GM23248 (cell line): ENCODE measurements at places on chromosomes 7 and 10.

DNA sequence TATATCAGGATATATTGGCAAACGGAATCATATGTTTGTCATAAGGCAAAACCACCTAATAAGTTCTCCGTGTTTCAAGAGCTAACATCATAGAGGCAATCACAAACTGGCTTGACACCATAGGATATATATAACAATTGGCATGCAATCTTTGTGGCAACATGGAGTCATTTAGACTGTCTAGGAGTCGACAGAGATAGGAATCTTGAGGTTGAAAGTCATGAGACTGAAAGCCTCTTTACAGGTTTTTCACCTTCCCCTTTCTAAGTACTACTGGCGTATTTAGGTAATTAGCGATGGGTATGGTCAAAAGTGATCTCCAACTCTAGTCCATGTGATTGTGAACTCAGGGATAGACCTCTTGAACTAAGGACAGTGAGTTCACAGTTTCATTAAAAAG lies 63.7 kb downstream of the THSD7A start:
- no peak overlapping the region for H3K4me3 ChIP-seq
- no peaks in the 10 kb centered on the region for H3K27me3 ChIP-seq
- H3K4me1 ChIP-seq: no peaks in the 10 kb centered on the region
- no peak overlapping the region for H3K27ac ChIP-seq
- H3K36me3 ChIP-seq: no peaks in the 10 kb centered on the region
- DNase-seq: no peak

- no peak for DNase-seq
- no peaks in the 10 kb centered on the region for H3K36me3 ChIP-seq
- peaks cover 7% of the 10 kb centered on the region; the same call in 1 of the 2 replicates for H3K4me1 ChIP-seq
Observed at GRCh38 chr10:52759154-52759553, 13.4 kb downstream of the MBL2 start.

DNA sequence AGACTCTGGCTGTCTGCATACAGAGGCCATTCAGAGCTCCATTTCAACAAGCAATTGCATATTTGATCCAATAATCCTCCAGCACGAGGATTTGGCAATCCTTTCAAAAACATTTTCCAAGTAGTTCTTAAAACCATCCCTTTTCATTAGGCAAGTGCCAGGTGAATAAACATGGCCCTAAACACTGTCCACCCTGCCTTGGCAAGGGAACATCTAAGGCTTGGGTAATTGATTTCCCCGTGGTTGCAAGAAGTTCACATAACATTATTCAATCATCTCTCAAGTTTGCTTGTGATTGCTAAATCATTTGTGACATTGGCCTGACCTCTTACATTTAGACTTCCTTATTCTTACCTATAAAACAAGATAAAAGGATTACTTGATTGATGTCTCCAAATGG lies 175.2 kb downstream of the CTTNBP2 start:
- H3K36me3 ChIP-seq: no peaks in the 10 kb centered on the region
- H3K27ac ChIP-seq: no peak overlapping the region
- no peaks in the 10 kb centered on the region for H3K27me3 ChIP-seq
- H3K4me3 ChIP-seq: no peak overlapping the region
- DNase-seq: no peak
- H3K4me1 ChIP-seq: no peaks in the 10 kb centered on the region

DNA sequence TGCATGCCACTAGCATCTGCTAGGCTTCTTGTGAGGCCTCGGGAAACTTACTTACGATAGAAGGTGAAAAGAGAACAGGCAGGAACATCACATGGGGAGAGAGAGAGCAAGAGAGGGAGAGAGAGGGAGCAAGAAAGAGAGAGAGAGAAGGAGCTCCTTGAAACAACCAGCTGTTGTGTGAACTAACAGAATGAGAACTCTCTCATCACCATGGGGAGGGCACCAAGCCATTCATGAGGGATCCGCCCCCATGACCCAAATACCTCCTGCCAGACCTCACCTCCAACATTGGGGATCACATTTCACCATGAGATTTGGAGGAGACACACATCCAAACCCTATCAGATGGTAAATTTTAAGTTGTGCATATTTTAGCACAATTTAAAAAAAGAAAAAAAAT lies 1217.2 kb downstream of the TYW1 start:
- H3K36me3 ChIP-seq: no peaks in the 10 kb centered on the region
- no peak overlapping the region for H3K4me3 ChIP-seq
- no peaks in the 10 kb centered on the region for H3K4me1 ChIP-seq

GRCh38 chr10:49419005-49419404 lies 23.1 kb upstream of the DRGX start:
- no peak for DNase-seq
- no peak overlapping the region for H3K27ac ChIP-seq
- H3K27me3 ChIP-seq: peaks cover 30% of the 10 kb centered on the region
- H3K36me3 ChIP-seq: no peaks in the 10 kb centered on the region

- DNase-seq: peak; percentile 4
- no peaks in the 10 kb centered on the region for H3K27me3 ChIP-seq
- H3K36me3 ChIP-seq: no peaks in the 10 kb centered on the region
- H3K27ac ChIP-seq: no peak overlapping the region
Observed at GRCh38 chr10:12699781-12700556, 301.5 kb downstream of the CCDC3 start.

DNA sequence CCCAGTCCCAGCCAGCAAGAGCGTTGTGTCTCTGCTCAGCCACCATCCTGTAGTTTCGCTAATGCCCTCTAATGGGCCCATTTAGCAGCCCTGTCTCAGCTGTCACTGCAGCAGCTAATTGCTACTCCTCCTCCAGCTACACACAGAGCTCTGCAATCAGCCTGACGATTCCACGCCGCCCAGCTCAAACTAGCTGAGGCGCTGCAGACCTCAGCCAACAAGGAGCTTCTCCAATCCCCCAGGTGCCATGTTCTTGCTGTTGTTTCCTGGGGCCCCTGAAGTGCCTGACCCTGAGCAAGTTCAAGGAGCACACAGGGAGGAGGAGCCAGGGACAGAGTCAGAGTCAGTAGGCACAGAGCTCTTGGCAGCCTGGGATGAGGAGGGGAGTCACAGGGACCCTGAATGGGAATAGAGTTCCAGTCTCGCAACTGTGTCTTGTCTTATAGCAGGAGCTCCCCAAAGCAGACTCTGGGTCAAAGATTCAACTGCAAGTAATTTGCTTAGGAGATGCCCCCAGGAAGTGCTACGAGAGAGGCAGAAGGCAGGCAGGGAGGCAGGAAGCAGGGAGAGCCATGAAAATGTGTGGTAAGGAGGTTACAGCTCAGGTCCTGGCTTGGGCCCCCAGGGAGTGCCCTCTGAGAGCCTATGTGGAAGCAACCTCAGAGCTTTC lies 135.8 kb upstream of the UNC5B start:
- no peaks in the 10 kb centered on the region for H3K36me3 ChIP-seq
- no peak overlapping the region for H3K27ac ChIP-seq
- H3K4me1 ChIP-seq: no peaks in the 10 kb centered on the region

DNA sequence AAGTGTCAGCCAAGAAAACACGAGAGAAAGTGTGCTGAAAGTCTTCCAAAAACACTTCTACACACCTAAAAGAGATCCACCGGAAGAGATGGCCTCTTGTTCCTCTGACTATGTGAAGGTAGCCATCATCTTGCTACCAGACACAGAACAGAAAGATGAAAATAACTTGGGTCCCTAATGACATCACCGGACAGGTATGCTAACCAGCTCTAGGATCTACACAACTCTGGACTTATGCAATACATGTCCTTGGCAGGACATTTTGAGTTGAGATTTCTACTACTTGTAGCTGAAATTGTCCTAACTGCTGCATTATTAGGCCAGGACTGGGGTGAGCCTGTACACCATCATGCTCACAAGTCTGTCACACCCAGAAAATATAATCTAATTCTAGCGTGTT lies 358.7 kb downstream of the ELMO1 start:
- no peaks in the 10 kb centered on the region for H3K27me3 ChIP-seq
- no peaks in the 10 kb centered on the region for H3K36me3 ChIP-seq
- H3K4me3 ChIP-seq: no peak overlapping the region
